ENCODE measurements at places on chromosomes 7 and 10.

DNA sequence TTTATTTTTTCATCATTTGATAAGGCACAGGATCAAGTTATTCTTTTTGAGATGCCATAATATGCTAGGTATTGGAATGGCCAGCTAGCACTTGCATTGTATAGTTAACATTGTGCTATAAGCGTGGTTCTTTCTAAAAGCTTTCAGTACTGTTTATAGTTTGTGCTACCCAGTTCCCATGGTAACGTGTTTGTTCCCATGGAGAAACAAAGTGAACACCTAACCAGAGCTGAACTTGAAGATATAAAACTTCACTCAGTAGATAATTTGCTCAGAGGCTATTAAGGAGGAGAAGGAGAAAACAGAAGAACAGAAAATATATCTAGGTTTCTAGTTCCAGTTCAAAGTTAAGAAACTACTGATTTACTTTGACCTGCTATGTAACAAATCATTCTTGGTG lies 23.6 kb upstream of the ITGB8 start:
- DNase-seq, result no peak

DNA sequence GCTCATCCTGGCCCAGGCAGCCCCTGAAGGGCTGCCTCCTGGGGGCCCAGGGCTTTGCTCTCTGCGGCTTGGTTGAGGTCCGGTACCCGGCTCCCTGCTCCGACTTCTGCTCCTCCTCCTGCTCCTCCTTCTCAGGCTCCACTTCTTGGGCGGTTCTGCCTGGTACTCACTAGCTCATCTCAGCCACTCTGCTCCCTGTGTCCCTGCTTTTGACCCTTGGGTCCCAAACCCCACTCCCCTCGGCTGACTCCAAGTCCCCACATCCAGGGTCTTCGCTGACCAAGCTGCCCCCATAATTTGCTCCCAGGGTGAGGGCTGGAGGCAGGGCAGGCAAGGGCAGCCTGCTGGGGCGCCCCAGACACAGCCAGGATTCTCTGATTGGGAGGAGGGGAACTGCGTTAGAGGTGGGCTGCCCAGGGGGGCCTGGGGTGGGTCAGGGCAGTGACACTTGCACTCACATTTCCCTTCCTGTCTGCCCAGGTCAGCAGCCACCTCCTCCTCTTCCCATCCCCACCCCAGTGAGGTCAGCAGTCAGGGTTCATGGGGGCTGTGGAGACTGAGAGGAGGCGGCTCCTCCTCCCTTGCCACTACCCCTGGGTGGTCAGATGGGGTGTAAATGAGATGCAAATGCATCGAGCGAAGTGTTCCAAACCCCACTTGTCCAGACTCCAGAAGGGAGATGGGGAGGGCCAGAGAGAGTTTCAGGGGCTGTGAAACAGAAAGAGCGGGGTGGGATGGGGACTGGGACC lies 2.2 kb downstream of the SMARCD3 start:
- no peak for DNase-seq

- DNase-seq, result no peak
Measured at GRCh38 chr7:2640846-2641316, 9.1 kb downstream of the TTYH3 start.

- peak; percentile 74 for DNase-seq
Measured at GRCh38 chr10:133379152-133379800, at the start of gene PAOX. Gene PAOX, plus strand, starts transcription at chr10:133379262. Its CDS starts 55 bp downstream, at chr10:133379317.

GRCh38 chr10:70458329-70459060 lies 17.0 kb upstream of the NODAL start:
- DNase-seq, result no peak

DNA sequence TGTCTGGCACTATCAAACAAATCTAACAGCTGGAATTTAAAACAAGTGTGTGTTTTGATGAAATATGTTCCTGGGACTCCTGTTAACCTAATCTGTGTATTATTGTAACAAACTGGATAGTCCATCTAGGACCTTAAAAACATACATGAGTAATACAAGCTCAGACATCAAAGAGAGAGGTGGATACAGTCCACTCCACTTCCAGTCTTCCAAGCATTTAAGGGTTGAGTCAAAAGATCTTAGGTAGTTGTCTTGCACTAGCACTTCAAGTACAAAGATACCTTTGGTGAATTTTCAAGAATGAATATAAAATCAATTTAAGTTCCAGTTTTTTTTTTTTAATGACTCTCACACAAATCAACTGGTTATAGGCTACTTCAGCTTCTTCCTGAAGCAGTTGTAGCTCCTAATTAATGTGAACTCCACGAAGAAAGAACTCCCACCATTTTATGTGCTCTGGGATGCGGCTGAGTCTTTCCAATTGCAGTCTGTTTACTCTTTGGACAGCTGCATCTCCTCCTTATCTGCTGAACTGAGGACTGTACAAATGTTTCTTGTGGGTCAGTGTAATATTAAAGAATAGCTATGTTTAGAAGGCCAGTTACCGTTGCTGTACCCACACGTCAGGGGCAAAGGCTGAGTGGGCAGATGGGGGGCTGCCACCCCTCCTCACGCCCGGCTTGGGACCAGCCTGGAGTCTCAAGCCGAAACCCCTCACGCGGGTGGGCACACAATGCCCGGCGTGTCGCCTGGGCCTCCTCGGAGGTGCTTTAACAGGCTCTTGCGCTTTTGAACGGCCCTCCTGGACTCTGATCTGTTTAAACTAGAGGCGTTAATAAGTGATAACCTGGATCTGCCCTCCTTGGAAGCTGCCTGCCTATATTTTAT lies 2.9 kb upstream of the IGF2BP3 start:
- DNase-seq, result no peak

GRCh38 chr7:107179326-107180164 lies 10.7 kb downstream of the HBP1 start:
- DNase-seq, result no peak

GRCh38 chr10:132142396-132143161 lies 44.2 kb upstream of the DPYSL4 start:
- DNase-seq, result peak; percentile 51

DNA sequence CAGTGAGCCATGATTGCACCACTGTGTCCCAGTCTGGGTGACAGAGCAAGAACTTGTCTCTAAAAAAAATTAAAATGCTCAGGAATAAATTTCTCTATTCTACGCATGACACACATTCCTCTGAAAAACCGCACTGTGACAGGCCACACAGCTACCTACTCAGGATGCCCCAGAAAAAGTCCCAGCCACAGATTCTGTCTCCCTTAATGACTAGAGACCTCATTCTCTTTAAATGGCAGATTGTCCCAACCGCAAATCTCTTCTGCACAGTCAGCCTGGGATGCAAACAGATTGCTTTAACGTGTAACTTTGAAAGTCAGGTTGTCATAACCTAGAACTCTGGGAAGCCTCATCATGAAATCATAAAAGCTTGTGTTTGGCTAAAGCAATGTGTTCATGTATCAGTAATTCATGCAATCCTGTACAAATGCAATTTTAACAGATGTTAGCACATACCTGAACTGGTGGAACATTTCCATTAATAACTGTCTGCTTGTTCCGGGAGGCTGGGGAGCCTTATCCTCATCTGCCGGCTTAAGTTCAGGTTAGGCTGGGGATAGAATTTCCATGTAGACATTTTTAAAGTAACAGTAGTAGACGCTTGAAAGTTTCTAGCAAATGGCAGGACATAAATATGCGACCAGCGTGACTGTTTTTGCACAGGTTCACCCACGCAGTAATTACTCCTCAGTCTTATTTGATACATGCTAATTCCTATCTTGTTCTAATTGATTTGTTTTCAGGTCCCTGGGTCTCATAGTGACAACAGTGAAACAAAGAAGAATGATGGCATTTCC lies 26.2 kb upstream of the MSRB2 start:
- DNase-seq, result no peak

GRCh38 chr7:128108641-128109423 lies 77.6 kb upstream of the LRRC4 start:
- no peak for DNase-seq

GRCh38 chr7:104160375-104160774 lies 47.4 kb downstream of the ORC5 start:
- DNase-seq, result no peak

GRCh38 chr7:157044147-157044687 lies 33.8 kb upstream of the MNX1 start:
- DNase-seq, result no peak

- no peak for DNase-seq
Measured at GRCh38 chr7:29281782-29282541, 87.4 kb downstream of the CHN2 start.

GRCh38 chr10:38146579-38147333 lies 52.6 kb downstream of the ZNF37A start:
- DNase-seq, result no peak

- no peak for DNase-seq
Measured at GRCh38 chr7:103795787-103796186, 193.7 kb downstream of the RELN start.

GRCh38 chr7:39609113-39609934 lies 14.0 kb upstream of the RALA start:
- peak; percentile 25 for DNase-seq

- no peak for DNase-seq
Measured at GRCh38 chr10:108252771-108253170, 1088.3 kb upstream of the SORCS1 start.

Measured in activated B cell treated with CpG ODN at 0.5 μM for 24 hours (primary cell).